ENCODE measurements at places on chromosomes 12 and 14. TPM values are rescaled to one million over a fixed set of nuclear protein-coding genes. Genes with fewer than 3 reads are reported as not detected.

E2F7 gene
- 0.34 TPM for total RNA-seq

IL22 gene
- not detected for total RNA-seq

GPR68 gene
- total RNA-seq = not detected

EMP1 gene
- total RNA-seq = 82.9 TPM

OLR1 gene
- 1.5 TPM for total RNA-seq

GPR162 gene
- 1.6 TPM for total RNA-seq

LTB4R2 gene
- 4.2 TPM for total RNA-seq

OR6C76 gene
- total RNA-seq = not detected

SRSF9 gene
- 195 TPM for total RNA-seq

LGR5 gene
- 2.5 TPM for total RNA-seq

SLC25A47 gene
- not detected for total RNA-seq

PMCH gene
- total RNA-seq = not detected

SERPINA4 gene
- total RNA-seq = not detected

TRPV4 gene
- 1.00 TPM for total RNA-seq

RPGRIP1 gene
- total RNA-seq = 1.2 TPM

A2M gene
- 414 TPM for total RNA-seq

SLC17A8 gene
- total RNA-seq = 0.11 TPM

LPAR5 gene
- 8.1 TPM for total RNA-seq

PLEKHD1 gene
- total RNA-seq = 0.22 TPM

ANKRD33 gene
- not detected for total RNA-seq

TRIM9 gene
- total RNA-seq = 3.2 TPM

BTBD6 gene
- total RNA-seq = 30.2 TPM

CMTM5 gene
- total RNA-seq = 0.89 TPM

CD69 gene
- total RNA-seq = 0.83 TPM

DPPA3 gene
- total RNA-seq = not detected

RBM25 gene
- total RNA-seq = 42.5 TPM

CMA1 gene
- total RNA-seq = not detected

GALNT16 gene
- 38.1 TPM for total RNA-seq

LGALS3 gene
- 131 TPM for total RNA-seq

IL23A gene
- total RNA-seq = 0.60 TPM

MYL6B gene
- total RNA-seq = 48.6 TPM

CLEC1B gene
- total RNA-seq = 0.22 TPM

LRRC9 gene
- not detected for total RNA-seq

P2RX2 gene
- total RNA-seq = not detected

KRT75 gene
- total RNA-seq = not detected

BMP4 gene
- total RNA-seq = 29.5 TPM

CLEC2B gene
- total RNA-seq = 14.8 TPM

ITGA7 gene
- 6.8 TPM for total RNA-seq

FAM222A gene
- 15.2 TPM for total RNA-seq

MIS18BP1 gene
- total RNA-seq = 23.6 TPM

PSMD9 gene
- 74.5 TPM for total RNA-seq

ZNF891 gene
- total RNA-seq = 3.0 TPM

KCNH5 gene
- not detected for total RNA-seq

NID2 gene
- 19.1 TPM for total RNA-seq

GSKIP gene
- total RNA-seq = 59.1 TPM

HPD gene
- total RNA-seq = 3.6 TPM

PPP4R3A gene
- total RNA-seq = 52.5 TPM

EGLN3 gene
- total RNA-seq = 0.41 TPM

RNU6-8 gene
- total RNA-seq = not detected

CCDC196 gene
- not detected for total RNA-seq

MANSC4 gene
- not detected for total RNA-seq
